ENCODE measurements at places on chromosomes 6 and 20.

- no peak for DNase-seq
Measured at GRCh38 chr6:136983687-136984086, 61.1 kb downstream of the IL20RA start.

DNA sequence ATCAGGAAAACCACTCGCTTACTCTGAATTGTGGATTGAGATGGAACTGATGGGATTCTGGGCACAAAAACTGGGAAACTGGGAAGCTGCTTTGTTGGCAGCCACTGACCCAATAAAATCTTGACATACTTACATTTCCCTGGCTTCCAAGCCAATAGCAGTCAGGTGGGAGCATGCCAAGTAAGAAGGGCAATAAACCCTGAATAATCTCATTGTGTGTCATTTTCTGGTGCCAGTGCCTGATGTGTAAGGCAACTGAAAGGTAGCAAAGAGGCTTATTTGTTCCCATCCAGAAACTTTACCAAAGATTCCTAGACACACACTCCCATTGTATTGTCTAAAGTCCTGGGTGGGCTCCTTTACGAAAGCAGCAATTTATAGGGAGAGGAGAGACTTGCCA lies 93.2 kb downstream of the TBX18 start:
- no peak for DNase-seq

DNA sequence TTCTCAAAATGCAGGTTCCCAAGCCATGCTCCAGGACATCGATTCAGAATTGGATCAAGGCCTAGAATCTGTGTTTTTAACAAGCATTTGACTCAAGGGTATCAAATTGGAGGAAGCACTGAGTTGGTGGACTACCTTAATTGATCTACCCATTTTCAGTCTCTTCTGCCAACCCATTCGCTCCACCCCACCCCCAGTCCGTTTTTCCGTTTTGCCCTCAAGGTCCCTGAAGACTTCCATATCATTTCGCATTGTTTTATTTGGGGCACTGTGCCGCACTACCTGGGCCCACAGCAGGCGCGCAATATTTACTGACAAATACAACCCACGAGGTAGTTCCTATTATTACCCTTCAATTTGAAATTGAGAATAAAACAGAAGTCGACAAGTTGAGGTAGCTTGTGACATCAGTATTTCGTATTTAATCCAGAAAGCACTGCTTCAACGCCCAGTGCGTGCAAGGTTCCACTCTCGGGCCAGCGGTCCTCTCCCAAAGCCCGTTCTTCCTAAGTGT lies 557 bp upstream of the DHX35 start:
- no peak for DNase-seq

- no peak for DNase-seq
Measured at GRCh38 chr6:37838219-37838921, 18.8 kb downstream of the ZFAND3 start.

All from NCI-H2171 treated with DMSO at 0.1 percent for 48 hours (cell line).